ENCODE measurements at places on chromosomes 4 and X.

- peak; percentile 57 for DNase-seq
Measured at GRCh38 chr4:119559044-119559647, 69.5 kb downstream of the PDE5A start.

- DNase-seq, result peak; percentile 70
Measured at GRCh38 chr4:68963374-68963773, 11.8 kb upstream of the UGT2A3 start.

GRCh38 chr4:4524364-4524763 lies 17.5 kb downstream of the STX18 start:
- DNase-seq, result peak; percentile 38

DNA sequence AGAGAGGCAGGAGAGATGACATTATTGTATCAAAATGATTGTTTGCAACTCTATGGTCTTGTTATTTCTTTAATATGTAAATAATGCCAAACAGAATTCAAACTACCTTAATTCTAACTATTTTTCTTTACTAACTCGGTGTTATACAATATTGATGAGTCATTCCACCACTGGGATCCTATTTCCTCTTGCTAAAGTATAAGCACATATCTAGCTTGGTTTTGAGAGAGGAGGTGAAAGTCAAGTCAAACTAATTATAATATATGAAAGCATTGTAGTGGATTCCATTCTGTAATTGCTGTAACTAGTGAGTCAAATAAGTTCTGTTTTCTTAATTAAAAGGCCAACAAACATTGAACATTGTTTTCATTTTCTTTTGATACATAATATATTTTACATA lies 837.6 kb downstream of the PDHA2 start:
- DNase-seq, result no peak

GRCh38 chrX:11778230-11778629 lies 20.2 kb downstream of the MSL3 start:
- peak; percentile 8 for DNase-seq

DNA sequence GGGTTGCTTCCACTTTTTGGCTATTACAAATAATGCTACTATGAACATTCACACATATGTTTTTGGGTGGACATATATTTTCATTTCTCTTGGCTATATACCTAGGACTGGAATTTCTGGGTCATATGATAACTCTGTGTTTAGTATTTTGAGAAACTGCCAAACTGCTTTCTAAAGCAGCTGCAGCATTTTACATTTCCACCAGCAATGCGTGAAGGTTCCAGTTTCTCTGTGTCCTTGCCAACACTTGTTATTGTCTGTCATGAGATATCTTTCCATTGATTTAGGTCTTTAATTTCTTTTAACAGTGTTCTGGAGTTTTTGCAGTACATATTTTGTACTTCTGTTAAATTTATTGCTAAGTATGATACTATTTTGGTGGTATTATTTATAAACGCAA lies 48.3 kb downstream of the CLCN5 start:
- DNase-seq, result no peak

DNA sequence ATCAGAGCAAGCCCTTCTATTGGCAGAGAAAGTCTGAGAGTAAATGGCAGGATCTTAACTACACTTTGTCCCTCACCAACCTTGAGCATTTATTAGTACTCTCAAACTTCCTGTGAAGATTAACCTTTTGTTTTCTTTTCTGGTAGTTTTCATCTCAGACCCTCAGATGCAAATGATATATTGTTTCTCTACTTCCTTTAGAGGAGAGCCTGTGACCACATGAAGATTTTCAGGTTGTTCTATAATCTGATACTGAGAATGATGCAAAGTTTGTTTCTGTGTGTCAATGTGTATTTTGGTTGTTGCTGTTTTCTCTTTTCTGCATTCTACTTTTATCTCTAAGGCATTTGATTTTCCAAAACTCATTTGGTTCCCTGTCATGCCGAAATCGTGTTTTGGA lies 165.8 kb upstream of the CYSLTR1 start:
- DNase-seq, result no peak

DNA sequence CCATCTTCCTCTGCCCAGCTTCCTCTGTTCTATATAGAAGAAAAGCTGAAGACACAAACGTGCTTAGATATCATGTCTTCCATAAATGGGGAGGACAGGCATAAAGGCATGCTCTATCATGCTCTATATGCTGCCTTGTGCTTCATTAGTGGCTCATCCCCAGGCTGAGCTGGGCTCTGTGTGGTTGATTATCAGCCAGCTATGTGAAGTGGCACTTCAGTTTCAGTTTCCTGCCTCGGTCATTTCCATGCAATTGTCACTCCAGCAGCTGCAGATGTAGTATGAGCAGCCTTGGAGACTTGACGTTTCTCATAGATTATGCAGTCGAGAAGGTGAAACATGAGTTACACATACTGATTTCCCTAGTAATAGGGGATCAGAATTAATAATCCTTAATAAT lies 106.2 kb downstream of the SYTL5 start:
- DNase-seq, result no peak

GRCh38 chr4:56086561-56086960 lies 137.8 kb downstream of the CEP135 start:
- DNase-seq, result no peak

DNA sequence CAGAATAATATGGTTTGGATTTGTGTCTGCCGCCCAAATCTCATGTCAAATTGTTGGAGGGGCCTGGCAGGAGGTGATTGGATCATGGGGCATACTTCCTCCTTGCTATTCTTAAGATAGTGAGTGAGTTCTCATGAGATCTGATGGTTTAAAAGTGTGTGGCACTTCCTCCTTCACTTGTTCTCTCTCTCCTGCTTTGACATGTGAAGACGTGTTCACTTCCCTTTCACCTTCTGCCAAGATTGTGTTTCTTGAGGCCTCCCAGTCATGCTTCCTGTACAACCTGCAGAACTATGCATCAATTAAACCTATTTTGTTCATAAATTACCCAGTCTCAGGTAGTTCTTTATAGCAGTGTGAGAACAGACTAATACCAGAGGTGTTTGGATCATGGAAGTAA lies 325.7 kb upstream of the GIMD1 start:
- DNase-seq, result no peak

- no peak for DNase-seq
Measured at GRCh38 chrX:150094375-150094774, 156.1 kb upstream of the EOLA2 start.

- no peak for DNase-seq
Measured at GRCh38 chr4:153223427-153223801, 19.2 kb downstream of the TRIM2 start.

- no peak for DNase-seq
Measured at GRCh38 chr4:154911608-154912098, 130.6 kb downstream of the RBM46 start.

- no peak for DNase-seq
Measured at GRCh38 chr4:128551280-128551679, 258.2 kb upstream of the JADE1 start.

GRCh38 chr4:39472396-39472795 lies 13.5 kb downstream of the LIAS start:
- DNase-seq, result no peak

GRCh38 chr4:155288999-155289398 lies 80.6 kb downstream of the NPY2R start:
- no peak for DNase-seq

GRCh38 chr4:155960522-155960921 lies 6.9 kb upstream of the CTSO start:
- no peak for DNase-seq

GRCh38 chr4:157245351-157245750 lies 24.8 kb downstream of the GRIA2 start:
- DNase-seq, result no peak

- DNase-seq, result peak; percentile 25
Measured at GRCh38 chr4:69760455-69760854, at the start of gene SULT1B1. SULT1B1 (minus strand) TSS chr4:69760620; CDS start chr4:69755217, 5,403 bp downstream.

DNA sequence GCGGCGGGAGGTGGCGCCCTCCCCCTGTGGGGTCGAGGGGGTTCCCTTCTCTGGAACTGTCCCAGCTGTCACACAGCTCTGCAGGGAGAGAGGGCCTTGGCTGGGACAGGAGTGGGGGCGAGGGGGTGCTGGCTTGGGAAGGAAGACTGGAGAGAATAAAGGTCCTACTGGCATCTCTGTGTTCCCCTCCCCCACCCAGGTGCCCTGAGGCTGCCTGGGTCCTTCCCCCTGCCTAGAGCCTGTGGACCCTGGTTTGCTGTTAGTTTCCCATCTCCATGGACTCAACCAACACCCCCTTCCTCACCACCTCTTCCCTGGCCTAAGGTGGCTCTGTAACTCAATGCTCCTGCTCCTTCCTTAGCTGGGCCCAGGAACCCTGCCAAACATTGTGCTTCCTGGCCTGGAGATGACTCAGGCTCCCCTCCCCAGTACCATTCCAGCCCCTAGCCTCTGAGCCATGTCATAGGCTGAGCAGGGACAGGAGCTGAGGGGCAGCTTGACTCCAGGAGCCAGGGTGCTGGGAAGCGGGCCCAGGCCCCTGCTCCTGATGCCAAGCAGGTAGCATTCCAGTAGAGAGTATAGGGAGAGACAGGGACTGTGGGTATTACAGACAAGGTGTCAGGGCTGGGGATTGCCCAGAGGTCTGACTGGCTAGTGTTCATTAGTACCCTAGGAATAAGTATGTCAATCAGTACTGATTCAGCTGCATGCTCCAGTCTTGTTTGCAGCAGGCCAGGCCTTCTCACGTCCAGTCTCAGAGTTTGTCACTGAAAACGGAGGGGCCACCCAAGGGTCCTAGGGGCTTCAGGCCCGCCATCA lies 100.7 kb downstream of the EFNB1 start:
- peak; percentile 81 for DNase-seq

DNA sequence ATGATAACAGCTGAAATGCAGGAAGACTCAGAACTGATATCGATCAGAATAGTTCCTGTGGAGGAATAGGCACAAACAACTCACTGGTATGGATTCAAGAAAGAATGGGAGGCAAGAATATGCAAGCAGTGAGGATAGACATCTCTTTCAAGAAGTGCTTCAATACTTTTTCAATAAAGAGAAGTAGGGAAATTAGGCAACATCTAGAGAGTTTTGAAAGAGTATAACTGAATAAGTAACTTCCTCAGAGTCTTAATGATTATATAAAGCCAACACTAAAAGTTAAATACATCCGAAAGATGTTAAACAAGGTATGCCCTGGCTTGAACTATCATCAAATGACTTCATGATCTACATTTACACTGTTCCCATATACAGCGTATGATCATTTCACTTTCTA lies 1443.0 kb downstream of the PCDH7 start:
- no peak for DNase-seq

DNA sequence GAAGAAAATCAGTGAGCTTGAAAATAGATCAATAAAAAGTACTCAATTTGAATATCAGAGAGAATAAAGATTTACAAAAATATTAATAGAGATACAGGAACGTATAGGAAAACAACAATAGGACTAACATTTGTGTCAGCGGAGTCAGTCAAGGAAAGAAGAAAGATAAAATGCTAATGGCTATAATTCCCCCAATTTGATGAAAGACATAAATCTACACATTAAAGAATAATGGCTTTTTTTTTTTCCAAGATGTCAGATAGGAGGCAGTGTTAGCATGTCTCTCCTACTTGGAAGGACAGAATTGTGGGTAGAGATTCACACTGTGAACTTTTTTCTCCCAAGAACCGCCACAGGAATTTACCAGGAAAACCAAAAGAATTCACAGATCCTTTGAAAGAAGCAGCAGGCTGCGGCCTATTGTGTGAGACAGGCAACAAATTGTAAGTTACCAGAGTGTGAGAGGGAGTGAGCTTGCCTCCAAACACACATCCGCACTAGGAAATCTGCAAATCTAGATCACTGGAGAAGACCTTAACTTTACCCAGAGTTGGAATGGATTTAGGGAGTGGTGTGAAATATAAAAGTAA lies 249.9 kb downstream of the PRDM5 start:
- DNase-seq, result no peak

GRCh38 chrX:100417681-100418080 lies 7.6 kb upstream of the PCDH19 start:
- no peak for DNase-seq

- peak; percentile 45 for DNase-seq
Measured at GRCh38 chr4:101211146-101211553, 136.2 kb downstream of the PPP3CA start.

DNA sequence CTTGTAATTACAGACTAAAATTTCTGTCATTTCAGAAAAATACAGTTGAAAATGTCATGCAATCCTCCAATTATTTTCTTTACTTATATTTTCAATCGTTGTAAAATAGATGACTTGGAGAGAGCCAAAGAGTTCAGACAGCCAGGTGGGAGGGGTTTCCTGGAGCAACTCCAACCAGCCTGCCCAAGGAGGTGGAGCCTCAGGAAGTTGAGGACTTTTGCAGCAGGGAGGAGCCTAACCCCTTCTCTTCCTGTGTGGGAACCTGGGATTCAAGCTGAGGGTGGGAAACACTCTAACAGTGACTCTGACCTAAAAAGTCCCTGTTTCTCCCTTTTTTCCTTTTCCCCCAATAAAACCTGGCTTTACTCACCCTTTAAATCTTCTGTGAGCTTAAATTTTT lies 72.2 kb upstream of the GABRG1 start:
- no peak for DNase-seq

DNA sequence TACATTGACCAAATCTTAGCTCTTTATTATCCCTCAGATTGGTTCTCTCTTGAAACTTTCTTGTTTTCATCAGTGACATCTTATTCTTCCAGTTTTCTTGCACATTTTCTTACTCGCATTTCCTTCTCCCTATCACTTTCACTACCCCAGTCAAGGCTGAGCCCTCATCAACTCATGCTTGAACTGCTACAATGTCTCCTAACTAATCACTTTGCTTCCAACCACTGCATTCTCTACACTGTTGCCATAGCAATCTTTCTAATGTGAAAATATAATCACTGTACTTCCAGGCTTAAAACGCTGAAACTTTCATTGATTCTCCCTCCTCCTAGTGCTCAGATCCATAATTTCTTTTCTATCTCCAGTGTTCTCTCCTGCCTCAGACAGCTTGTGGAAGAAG lies 22.2 kb upstream of the LPAR4 start:
- no peak for DNase-seq

- DNase-seq, result no peak
Measured at GRCh38 chrX:132602701-132603100, 113.9 kb upstream of the MBNL3 start.

DNA sequence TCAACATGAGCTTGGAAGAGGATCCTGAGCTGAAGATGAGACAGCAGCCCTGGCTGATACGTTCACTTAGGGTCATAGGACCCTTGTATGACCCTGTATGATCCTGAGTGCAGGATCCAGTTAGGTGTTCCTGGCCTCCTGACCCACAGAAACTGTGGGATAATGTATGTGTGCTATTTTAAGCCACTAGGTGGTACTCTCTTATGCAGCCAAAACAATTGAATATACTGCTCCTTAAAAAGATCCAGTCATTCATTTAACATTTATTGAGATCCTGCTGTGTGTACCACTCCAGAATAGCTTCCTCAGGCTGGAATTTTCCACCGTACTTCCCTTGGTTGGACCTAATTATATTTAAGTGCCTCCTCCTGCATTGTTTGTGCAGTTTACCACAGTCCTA lies 167.1 kb downstream of the AMELX start:
- DNase-seq, result no peak
